ENCODE measurements at places on chromosomes 2 and 18. TPM values are rescaled to one million over a fixed set of nuclear protein-coding genes. Genes with fewer than 3 reads are reported as not detected.

ZNF513 gene
- total RNA-seq = 8.3 TPM

BOLL gene
- total RNA-seq = not detected

GNLY gene
- not detected for total RNA-seq

CYP27A1 gene
- 25.0 TPM for total RNA-seq

OTX1 gene
- total RNA-seq = not detected

CD226 gene
- 0.36 TPM for total RNA-seq

FN1 gene
- total RNA-seq = 18,025 TPM

CDH2 gene
- 78.7 TPM for total RNA-seq

NT5C1B gene
- not detected for total RNA-seq

VPS4B gene
- total RNA-seq = 47.4 TPM

REG3A gene
- not detected for total RNA-seq

LAMA1 gene
- total RNA-seq = 8.3 TPM

DYNC2LI1 gene
- 29.2 TPM for total RNA-seq

CCDC68 gene
- total RNA-seq = 9.0 TPM

ZSWIM2 gene
- not detected for total RNA-seq

MOGAT1 gene
- not detected for total RNA-seq

RBM43 gene
- 11.6 TPM for total RNA-seq

SIX3 gene
- total RNA-seq = not detected

TCF4 gene
- 87.2 TPM for total RNA-seq

MATN3 gene
- total RNA-seq = 2.4 TPM

DCAF17 gene
- 37.7 TPM for total RNA-seq

DES gene
- 1.2 TPM for total RNA-seq

CFAP210 gene
- total RNA-seq = 0.36 TPM

GNAL gene
- 0.59 TPM for total RNA-seq

SMYD1 gene
- not detected for total RNA-seq

DSC1 gene
- not detected for total RNA-seq

L3MBTL4 gene
- total RNA-seq = 0.88 TPM

RNMT gene
- 35.8 TPM for total RNA-seq

KLHL30 gene
- under 0.01 TPM for total RNA-seq

CELF4 gene
- not detected for total RNA-seq

HOXD1 gene
- not detected for total RNA-seq

CCDC141 gene
- not detected for total RNA-seq

SERPINB7 gene
- total RNA-seq = 0.36 TPM

ZNF385B gene
- 1.1 TPM for total RNA-seq

PPP4R3B gene
- 36.5 TPM for total RNA-seq

DSG1 gene
- total RNA-seq = not detected

EFHD1 gene
- total RNA-seq = 2.4 TPM

TIMM21 gene
- 15.6 TPM for total RNA-seq

LRRTM1 gene
- total RNA-seq = 0.29 TPM

SERPINB11 gene
- not detected for total RNA-seq

NAT8 gene
- total RNA-seq = not detected

SLC4A1AP gene
- total RNA-seq = 27.9 TPM

FBXO36 gene
- 7.7 TPM for total RNA-seq

PGAP1 gene
- total RNA-seq = 9.1 TPM

ZC3H8 gene
- total RNA-seq = 8.0 TPM

RAMP1 gene
- 4.4 TPM for total RNA-seq

HAAO gene
- total RNA-seq = 0.72 TPM

CWC22 gene
- 15.2 TPM for total RNA-seq

FSIP2 gene
- under 0.01 TPM for total RNA-seq

COLEC12 gene
- total RNA-seq = 56.9 TPM

FAHD2B gene
- total RNA-seq = 1.1 TPM

All from osteoblast (primary cell).